HepG2 (cell line): ENCODE measurements at places on chromosomes 1 and 21. TPM values are rescaled to one million over a fixed set of nuclear protein-coding genes. Genes with fewer than 3 reads are reported as not detected.
A peak's percentile ranks its signal among the peaks of the same experiment; 100 is the strongest.

DNA sequence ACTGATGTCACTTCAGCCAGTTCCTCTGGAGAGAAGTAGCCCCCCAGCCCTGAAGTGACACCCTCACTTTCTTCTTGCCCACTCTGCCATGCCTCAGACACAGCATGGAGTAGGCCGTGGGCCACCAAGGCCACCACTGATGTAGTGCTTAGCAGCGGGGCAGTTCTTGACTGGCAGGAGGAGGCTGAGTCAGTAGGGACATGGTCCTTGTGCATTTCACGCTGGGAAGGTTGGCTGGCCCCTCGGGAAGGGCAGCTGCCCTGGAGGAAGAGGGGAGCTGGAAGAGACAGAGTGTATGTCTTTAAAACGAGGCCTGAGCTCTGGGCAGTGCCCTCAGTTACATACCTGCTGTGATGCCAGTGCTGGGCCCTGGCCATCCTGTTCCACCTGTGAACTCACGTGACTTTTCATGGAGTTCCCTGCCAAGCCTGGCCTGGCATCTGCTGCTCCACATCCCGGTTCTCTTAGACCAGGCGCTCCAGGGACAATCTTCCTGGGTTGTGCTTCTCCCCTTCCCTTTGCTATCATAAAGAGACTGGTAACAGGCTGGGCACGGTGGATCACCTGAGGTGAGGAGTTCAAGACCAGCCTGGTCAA, 158.6 kb upstream of the TMEM51 start:
- no peak overlapping the region for H3K27ac ChIP-seq
- H3K36me3 ChIP-seq = 0 out of 2 replicates have a peak, but pooled peaks cover 2% of the 10 kb centered on the region
- DNase-seq = no peak
- no peak overlapping the region for H3K4me3 ChIP-seq
- no peaks in the 10 kb centered on the region for H3K27me3 ChIP-seq
- H3K4me1 ChIP-seq = peaks cover 75% of the 10 kb centered on the region

DNA sequence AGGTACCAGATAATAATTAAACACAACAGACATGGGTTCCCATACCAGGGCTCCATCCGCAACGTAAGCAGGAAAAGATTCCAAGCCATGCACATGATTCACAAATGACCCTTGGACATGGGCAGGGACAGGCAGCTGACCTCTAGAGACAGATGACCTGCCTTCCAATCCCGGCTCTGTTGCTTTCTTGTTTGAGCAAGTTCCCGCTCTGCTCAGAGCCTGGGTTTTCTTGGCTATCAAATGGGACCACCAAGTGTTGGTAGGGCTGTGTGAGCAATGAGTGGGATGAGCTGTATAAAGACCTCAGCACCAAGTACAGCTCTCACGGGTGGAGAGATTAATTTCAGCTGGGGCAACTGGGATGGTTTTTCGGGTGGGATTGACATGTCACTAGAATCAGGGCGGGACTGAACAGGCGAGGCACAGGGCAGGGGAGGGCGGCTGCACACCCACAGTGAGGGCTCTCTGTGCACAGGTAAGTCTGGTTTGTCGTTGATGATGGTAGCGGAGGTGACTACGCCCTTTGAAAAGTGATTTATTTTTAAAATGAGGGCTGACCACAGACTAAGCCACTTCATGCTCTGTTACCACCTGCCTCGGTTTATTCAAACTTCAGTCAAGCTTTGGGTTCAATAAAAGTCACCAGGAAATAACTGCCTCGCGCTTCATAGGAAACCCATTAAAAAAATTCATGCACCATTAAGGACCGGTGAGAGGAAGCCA, 57.5 kb upstream of the IFFO2 start:
- H3K27ac ChIP-seq = no peak overlapping the region
- peaks cover 60% of the 10 kb centered on the region for H3K4me1 ChIP-seq
- H3K4me3 ChIP-seq = no peak overlapping the region
- no peaks in the 10 kb centered on the region for H3K36me3 ChIP-seq

DNA sequence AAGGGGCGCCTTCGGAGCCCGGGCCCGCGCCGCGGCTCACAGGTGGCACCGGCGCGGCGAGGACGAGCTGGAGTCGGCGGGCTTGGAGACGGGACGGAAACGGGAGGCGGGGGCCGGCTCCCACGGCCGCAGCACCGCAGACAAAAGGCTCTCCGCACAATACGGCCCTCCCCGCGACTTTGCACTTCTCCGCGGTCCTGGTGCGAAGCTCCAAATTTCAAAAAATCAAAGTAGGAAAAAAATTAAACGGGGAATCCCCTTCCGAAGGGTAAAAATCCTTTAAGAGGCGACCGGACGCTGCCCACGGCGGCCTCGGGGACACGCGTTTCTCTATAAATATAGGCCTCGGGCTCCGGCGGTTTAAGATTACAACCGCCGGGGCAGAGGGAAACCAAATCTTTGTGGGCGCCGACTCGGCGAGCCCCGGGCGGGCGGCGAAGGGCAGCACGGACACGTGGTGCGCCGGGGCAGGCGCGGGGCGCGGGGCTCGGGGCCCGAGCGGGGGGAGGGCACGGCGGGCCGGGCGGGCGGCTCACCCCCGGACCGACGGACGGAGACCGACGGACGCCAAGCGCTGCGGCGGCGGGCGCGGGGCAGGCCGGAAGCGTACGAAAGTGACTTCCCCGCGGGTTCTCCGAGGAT, 453 bp downstream of the PABPC4 start:
- H3K36me3 ChIP-seq = peaks cover 27% of the 10 kb centered on the region
- peak overlapping the region; percentile 86 for H3K4me3 ChIP-seq
- no peaks in the 10 kb centered on the region; the same call in 2 of the 3 replicates for H3K27me3 ChIP-seq
- peaks cover 39% of the 10 kb centered on the region for H3K4me1 ChIP-seq

GRCh38 chr1:165793951-165794350, 25.3 kb upstream of the TMCO1 start:
- H3K27me3 ChIP-seq = no peaks in the 10 kb centered on the region
- no peak for DNase-seq
- no peak overlapping the region for H3K27ac ChIP-seq
- 0 out of 2 replicates have a peak, but pooled peaks cover 5% of the 10 kb centered on the region for H3K4me1 ChIP-seq

GRCh38 chr1:191675856-191676783, 482.1 kb upstream of the RGS18 start:
- H3K27me3 ChIP-seq = no peaks in the 10 kb centered on the region
- no peak for DNase-seq
- H3K4me3 ChIP-seq = no peak overlapping the region
- H3K4me1 ChIP-seq = no peaks in the 10 kb centered on the region
- H3K36me3 ChIP-seq = no peaks in the 10 kb centered on the region

DNA sequence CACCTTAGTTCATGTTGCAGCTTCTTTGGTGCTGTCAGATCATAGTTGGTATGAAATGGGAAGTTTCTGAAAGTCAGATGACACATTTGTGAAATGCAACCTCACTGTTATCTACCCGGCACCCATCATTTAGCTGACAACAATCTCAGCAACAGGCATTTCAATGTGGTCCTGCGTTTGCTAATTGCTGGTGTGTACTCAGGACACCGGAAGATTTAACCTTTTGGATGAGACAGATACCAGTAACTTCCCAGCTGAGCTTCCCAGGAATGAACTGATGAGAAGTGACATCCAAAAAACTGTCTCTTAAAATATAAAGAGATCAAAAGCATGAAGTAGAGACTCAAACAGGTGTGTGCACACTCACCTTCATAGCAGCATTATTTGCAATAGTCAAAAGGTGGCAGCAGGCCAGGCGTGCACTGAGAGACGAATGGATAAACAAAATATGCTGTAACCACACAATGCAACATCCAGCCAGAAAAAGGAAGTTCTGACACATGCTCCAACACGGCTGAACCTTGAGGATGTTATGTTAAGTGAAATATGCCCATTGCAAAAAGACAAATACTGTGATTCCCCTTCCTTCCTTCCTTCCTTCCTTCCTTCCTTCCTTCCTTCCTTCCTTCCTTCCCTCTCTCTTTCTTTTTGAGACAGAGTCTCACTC, 7.9 kb upstream of the CLDN14 start:
- no peak overlapping the region for H3K27ac ChIP-seq
- peaks cover 25% of the 10 kb centered on the region for H3K4me1 ChIP-seq
- no peak overlapping the region for H3K4me3 ChIP-seq
- no peaks in the 10 kb centered on the region for H3K27me3 ChIP-seq

- peak overlapping the region; percentile 100 for H3K27ac ChIP-seq
- peak overlapping the region; percentile 89 for H3K4me3 ChIP-seq
- H3K36me3 ChIP-seq = peaks cover 13% of the 10 kb centered on the region
- peak; percentile 74 for DNase-seq
Measured at GRCh38 chr1:234605983-234606783, 3.8 kb downstream of the IRF2BP2 start.

- DNase-seq = no peak
- no peak overlapping the region for H3K27ac ChIP-seq
- H3K4me1 ChIP-seq = no peaks in the 10 kb centered on the region
- H3K27me3 ChIP-seq = peaks cover 5% of the 10 kb centered on the region; the same call in 1 of the 3 replicates
- no peak overlapping the region for H3K4me3 ChIP-seq
Measured at GRCh38 chr21:39661121-39661520, 48.4 kb downstream of the B3GALT5 start.

DNA sequence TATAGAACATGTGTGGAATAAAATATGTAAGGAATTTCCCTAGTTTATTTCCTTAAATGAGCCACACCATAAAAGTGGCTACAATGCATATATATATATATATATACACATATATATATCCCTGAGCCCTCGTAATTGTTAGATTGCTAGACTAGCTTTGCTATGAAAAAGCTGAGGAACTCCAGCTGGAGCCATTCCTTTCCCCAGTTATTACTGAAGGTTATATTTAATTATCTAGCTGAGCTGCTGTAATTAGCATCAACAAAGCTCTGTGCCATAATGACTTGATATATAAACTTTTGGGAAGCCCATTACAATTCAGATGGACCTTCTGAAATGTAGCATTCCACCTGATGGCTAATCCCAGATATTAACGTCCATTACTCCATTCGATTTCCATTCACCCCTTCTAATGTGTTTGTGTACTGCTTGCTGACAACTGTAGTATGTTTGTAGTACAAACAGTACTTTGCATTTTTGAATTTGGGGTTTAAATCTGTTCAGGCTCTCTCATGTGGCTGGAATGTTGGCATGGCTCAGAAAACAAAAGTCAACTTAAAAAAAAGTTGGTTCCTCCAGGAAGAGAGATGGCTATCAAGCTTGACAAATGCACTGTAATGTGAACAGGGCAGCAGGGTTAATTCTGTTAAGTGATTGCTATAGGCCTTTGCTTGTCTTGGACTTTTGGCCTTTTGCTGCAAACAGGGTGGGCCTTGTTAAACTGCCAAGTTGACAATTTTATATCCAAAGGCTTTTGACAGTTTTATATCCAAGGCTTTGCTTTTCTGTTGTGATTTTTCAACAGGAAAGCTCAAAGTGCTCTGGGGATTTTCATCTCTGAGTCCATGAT, 170.0 kb downstream of the LTN1 start:
- DNase-seq = peak; percentile 3
- no peaks in the 10 kb centered on the region for H3K27me3 ChIP-seq
- no peaks in the 10 kb centered on the region for H3K36me3 ChIP-seq
- H3K4me1 ChIP-seq = no peaks in the 10 kb centered on the region
- H3K27ac ChIP-seq = no peak overlapping the region

DNA sequence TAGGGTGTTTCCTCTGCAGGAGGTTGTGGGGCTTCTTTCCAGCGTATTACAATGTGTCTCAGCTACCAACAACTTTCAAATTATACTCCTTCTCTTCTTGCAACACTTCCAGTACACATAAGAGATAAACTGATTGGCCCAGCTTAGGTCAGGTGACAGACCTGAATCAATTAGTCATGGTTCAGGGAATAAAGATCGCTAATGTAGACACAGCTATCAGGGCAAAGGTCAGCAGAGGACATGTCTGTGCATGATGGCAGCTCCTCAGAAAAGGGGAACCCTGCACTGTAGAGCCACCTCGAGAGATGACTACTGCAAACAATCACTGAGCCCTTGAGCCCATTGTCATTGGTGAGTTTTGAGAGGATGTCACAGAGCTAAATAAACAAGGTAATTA, 36.8 kb upstream of the PKN2 start:
- no peaks in the 10 kb centered on the region for H3K27me3 ChIP-seq
- H3K36me3 ChIP-seq = no peaks in the 10 kb centered on the region; the same call in 1 of the 2 replicates
- H3K27ac ChIP-seq = no peak overlapping the region
- peaks cover 10% of the 10 kb centered on the region for H3K4me1 ChIP-seq

GRCh38 chr1:236623371-236624166, 19.3 kb upstream of the HEATR1 start:
- H3K27me3 ChIP-seq = peaks cover 3% of the 10 kb centered on the region; the same call in 1 of the 3 replicates
- no peak overlapping the region for H3K27ac ChIP-seq
- H3K4me3 ChIP-seq = no peak overlapping the region
- no peaks in the 10 kb centered on the region for H3K4me1 ChIP-seq
- H3K36me3 ChIP-seq = no peaks in the 10 kb centered on the region

- DNase-seq = no peak
- H3K27me3 ChIP-seq = peaks cover 12% of the 10 kb centered on the region; the same call in 2 of the 3 replicates
- no peaks in the 10 kb centered on the region for H3K36me3 ChIP-seq
- no peak overlapping the region for H3K27ac ChIP-seq
Measured at GRCh38 chr1:30110846-30111245, 612.5 kb downstream of the MATN1 start.

DNA sequence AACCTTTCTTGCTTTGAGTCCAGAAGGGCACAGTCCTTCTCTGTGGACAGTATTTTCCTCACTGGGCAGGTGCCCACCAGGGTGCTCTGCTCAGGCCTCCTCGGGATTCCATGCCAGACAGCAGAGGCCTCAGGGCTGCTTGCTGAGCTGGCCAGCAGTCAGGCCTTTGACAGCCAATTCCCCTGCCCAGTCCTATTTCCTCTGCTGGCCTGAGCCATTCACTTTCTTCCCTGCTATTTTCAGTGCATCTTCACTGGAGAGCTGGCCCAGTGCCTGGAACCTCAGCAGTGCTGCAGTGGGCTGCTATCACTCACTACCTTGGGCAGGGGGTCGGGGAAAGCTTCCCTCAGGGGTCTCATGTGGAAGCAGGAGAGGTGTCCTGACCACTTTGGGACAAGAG, 33.2 kb downstream of the KCNA10 start:
- H3K27ac ChIP-seq = no peak overlapping the region
- H3K27me3 ChIP-seq = peaks cover 1% of the 10 kb centered on the region
- H3K36me3 ChIP-seq = no peaks in the 10 kb centered on the region
- no peak overlapping the region for H3K4me3 ChIP-seq
- DNase-seq = no peak

- H3K4me1 ChIP-seq = no peaks in the 10 kb centered on the region
- H3K4me3 ChIP-seq = no peak overlapping the region
- H3K27ac ChIP-seq = no peak overlapping the region
- H3K36me3 ChIP-seq = no peaks in the 10 kb centered on the region
- no peaks in the 10 kb centered on the region for H3K27me3 ChIP-seq
Measured at GRCh38 chr21:14736162-14736561, 190.0 kb upstream of the SAMSN1 start.

DNA sequence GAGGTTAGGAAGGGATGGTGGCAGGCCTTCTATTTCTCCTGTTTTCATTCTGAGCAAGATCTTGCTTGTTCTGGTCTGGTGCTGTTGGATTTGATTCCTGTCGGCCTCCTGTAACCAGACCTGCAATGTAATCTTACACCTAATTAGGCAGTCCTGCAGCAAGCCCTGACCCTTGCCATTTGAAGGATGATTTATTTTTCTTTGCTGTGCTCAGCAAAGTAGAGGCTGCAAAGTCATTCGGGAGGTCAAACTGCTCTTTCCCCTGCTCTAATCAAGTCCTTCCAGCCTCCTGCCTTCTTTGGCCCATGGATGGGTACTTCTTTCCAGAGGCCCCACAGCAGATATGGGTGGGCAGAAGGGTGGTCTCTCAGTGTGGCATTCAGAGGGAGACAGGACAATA, 417.7 kb upstream of the USP24 start:
- no peak overlapping the region for H3K4me3 ChIP-seq
- H3K36me3 ChIP-seq = no peaks in the 10 kb centered on the region

MIXL1 gene
- total RNA-seq = 7.6 and 8.6 TPM in 2 replicates

CORT gene
- 0.62 TPM in 1 of 2 replicates, not detected in the other for total RNA-seq

TRIM17 gene
- 0.64 TPM in 1 of 2 replicates, not detected in the other for total RNA-seq

SELP gene
- total RNA-seq = not detected in 2 replicates

LAX1 gene
- total RNA-seq = not detected in 2 replicates

NT5C1A gene
- not detected in 2 replicates for total RNA-seq
